ENCODE measurements at places on chromosomes 12 and 14.

- DNase-seq = no peak
Measured at GRCh38 chr14:103705504-103706284, 9.6 kb downstream of the XRCC3 start.

DNA sequence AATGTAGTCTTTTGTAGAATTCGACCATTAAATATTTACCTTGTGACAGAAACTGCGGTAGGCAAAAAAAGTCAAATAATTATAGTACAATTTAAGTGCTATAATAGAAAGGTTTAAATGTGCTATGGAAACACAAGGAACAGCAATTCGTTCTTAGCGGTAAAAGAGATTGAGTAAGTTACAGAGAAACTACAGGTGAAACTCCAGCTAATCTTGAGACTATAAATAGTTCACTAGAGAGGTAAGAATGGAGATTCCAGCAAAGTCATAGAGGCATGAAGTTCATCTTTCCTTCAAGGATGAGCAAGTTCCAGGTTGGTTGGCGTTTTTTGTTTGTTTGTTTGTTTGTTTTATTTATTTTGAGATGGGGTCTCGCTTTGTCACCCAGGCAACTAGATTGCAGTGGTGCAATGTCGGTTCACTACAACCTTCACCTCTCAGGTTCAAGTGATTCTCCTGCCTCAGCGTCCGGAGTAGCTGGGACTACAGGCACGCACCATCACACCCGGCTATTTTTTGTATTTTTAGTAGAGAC is 878 bp upstream of the R3HDM2 start:
- no peak for DNase-seq

DNA sequence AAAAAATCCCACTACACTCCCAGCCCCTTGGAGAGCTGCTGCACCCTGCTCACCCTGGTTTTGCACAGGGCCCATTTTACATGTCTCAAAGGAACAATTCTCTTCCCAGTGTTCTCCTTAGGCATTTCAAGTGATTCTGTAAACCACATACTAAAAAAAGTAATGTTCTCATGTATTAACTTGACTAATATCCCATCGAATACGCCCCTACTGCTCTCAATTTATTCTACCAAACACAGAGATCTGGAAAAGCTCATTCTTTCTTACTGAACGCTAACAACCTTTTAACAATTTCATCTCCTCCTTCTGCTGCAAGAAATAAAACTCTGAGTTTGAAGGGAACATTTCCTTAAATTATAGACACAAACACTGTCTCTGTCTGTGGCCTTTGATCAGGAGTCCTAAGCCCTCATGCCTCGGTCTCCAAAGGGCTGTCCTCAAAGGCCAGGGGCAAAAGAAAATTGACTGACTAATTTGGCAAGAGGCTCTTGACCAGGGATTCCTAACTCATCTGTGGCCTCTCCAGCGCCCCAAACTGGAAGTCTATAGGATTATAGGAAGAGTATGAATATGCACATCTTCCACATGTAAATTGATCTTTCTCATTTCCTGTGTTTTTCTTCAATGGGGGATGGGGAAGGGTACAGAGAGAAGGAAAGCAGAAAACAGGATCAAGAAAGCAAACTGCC is 17.1 kb upstream of the TSPAN11 start:
- no peak for DNase-seq

GRCh38 chr14:74955229-74956026 is at the start of gene PGF:
TSS of gene PGF (minus strand) at chr14:74955597. CDS start at chr14:74955242, 355 bp downstream.
- DNase-seq = peak; percentile 27

GRCh38 chr12:115968211-115968610 is 309.3 kb downstream of the MED13L start:
- no peak for DNase-seq

DNA sequence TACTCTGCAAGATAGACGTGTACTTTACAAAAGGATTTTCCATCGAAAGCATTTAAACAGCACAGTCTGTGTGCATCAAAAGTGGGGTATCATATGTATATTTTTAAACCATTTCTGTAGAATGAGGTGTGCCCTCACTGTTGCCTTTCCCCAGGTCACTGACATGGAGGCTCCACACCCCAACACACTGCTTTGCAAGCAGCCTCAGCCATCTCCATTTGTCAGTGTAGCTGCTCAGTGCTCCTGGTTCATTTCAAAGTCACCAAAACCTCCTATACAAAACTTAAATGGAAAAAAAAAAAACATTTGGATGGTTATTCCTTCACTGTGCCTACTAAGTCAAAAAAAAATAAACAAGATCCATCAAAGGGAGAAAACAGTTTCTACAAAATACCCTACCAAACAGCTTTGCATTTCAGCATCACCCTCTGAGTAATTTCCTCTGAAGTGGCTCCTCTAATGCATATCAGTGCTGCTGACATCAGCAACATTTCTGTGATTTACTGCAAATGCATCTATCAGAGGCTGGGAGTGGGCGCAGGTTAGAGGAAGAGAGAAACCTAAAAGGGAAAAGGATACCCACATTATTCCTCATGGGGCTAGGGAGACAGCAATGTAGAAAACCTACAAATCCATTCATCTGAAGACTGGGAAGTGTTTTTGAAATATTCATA is 46.0 kb downstream of the KCNK10 start:
- DNase-seq = no peak

DNA sequence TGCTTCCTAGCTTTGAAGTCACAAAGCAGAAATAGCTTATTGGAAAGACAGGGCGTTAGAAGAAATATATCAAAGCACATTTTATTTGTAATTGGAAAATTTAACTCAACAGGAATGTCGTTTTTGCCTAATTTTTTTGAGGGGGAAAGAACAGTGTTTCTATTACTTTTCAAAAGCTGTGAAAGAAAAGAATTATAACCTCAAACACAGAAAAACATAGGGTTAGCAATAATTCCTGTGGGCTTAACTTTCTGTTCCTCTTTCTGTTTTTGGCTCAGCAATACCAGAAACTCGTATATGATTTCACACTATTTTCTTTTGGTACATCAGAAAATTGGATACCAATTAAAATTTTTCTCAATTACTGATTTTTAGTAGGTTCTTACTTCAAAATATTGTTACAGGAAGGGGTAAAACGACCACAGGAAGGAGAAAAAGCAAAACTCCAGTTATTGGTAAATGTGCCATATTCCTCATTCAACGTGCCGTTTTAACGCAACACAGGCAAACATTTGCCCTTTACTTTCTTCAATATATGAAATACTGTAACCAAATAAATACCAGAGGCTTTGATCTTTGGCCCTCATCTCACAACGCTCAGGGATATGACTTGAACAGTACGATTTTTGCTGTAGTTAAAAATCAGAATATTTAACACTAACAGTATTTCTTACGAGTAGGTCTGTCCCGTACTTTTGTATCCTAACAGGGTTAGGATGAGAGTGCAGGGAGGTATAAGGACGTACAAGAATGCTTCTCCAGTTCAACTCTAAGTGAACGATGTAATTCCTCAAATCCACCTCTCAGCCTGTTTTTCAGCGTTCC is 1.3 kb upstream of the RNU6-7 start:
- DNase-seq = no peak

GRCh38 chr12:112901271-112901670 is 5.5 kb upstream of the OAS1 start:
- DNase-seq = no peak

GRCh38 chr14:100536121-100536510 is 51.1 kb downstream of the BEGAIN start:
- no peak for DNase-seq

DNA sequence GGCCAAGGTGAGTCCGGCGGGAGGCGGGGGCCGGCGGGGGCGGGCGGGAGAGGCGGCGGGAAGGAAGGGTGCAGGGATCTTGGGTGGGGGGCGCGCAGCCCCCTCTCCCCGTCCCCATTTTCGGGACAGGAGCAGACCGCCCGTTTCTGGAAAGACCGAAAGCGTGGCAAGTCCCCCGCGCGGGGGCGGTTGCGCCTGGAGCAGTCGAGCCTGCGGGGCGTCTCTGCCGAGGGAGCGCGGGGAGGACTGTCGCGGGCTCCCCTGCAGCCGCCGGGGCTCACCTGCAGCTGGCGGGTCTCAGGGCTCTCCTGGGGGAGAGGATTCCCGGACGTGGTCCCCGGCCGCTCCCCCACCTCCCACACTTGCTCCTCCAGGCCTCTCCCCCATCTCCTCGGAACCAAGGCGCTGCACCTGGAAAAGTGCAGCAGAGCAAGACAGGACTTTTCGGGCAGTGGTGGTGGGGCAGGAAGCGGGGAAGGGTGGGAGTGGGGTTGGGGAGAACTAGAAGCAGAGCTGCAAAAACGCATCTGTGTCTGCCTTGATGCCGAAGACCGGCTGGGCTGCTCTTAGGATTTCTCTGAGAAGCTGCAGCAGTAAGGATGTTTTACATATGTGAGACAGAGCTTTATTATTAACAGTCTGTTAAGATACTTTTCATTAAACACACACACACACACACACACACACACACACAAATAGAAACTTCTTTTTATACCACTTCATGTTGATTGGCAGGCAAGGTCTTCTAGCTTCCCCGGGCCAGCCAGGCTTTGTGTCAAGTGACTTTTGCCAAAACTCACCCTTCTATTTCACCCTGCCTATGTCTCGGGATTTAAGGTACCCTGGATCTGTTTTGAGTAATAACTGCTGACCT is 677 bp downstream of the C12orf75 start:
- DNase-seq = peak; percentile 36

DNA sequence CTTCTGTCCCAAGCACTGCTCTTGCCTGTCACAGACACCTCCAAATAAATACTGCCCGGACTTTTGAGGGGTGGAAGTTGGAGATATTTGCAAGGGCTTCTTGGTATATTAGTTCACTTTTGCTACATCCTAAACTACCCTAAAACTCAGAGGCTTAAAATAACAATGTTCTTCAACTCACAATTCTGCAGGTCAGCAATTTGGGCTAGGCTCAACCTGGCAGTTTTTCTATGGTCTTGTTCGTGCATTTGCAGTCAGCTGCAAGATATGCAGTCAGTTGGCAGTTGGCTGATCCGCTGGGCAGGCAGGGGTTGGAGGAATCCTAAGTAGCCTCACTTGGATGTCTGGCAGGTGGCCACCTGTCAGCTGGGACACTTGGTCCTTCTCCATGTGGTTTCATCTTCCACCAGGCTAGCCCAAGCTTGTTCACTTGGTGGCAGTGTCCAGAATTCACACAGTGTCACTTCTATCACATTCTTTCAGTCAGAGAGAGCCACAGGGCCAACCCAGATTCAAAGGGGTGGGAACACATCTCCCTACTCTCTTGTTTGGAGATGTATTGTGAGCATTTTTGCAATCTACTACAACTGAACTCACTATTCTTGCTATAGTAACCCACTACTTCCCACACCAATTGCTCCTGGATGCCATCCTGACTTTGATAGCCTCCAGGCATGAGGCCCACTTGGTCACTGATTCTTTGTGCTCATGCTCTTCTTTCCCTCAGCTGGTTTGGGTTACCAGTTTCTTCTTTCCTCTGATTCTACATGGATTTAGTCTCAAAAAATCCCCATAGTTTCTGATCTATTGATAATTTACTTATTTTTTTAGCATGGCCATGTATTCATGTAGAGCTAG is 27.8 kb upstream of the CAPRIN2 start:
- no peak for DNase-seq

All from stimulated activated CD4-positive, alpha-beta T cell treated with anti-CD3 and anti-CD28 coated beads, Interleukin-4, amount 100 ng/mL, for 1 hour (primary cell).